ENCODE measurements at places on chromosomes 2 and 18.

- no peak for DNase-seq
These were observed 264.8 kb downstream of the TXNL1 start for GRCh38 chr18:56373601-56374000.

DNA sequence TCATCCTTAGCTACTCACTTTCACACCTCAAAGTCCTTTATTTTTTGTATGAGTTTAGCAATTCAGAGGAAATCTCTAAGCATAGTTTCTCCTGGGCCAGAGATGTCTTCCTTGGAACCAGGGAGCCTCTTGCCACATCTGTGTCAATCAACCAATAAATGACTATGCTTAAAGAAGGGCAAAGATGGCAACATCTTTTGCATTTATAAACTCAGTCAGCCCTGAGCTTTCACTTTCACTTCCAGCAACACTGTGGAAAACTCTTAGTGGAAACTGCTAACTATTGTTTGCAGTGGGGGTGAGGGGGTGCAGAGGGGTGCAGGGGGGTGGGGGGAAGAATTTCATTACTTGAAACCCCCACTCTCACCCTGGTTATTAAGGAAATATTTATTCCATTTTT, 3.4 kb downstream of the ACVR1C start:
- no peak for DNase-seq

DNA sequence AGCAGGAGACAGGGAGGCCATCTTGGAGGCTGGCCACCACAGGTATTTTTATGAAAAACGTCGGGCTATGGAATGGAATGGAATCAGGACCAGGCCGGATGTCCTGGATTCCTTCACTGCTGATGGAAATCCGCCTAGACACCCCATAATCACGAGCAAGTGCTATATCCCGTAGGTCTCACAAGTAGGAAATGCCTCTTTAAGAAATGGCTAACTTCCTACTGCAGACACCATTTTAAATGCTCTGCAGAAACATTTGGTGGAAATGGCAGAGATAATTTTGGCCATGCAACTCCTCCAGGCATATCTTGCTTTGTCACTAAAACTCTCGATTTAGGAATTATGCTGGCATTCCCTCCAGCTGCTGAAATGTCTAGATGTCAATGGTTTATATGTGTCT, 18.0 kb downstream of the ID2 start:
- no peak for DNase-seq

DNA sequence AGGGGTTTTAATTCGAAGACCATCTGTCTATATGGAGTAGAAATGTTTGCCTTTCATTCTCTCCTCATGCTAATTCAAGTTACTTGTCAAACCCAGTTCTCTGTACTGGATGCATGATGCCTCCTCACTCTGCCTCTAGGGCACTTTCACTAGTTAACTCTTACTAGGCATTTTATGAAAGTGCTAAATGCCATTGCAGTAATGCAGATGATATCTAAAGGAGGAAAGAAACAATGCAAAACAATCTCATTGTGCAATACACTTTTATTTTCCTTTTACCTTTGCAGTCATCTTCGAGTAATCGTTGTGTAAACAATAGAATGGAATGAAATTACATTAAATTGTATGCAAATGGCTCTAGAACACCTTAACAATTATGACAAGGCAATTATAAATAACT, 293.6 kb downstream of the STK39 start:
- no peak for DNase-seq

- DNase-seq: no peak
These were observed 10.2 kb downstream of the PREPL start for GRCh38 chr2:44351088-44351487.

GRCh38 chr2:207975921-207976320, 49.4 kb downstream of the PLEKHM3 start:
- DNase-seq: no peak

DNA sequence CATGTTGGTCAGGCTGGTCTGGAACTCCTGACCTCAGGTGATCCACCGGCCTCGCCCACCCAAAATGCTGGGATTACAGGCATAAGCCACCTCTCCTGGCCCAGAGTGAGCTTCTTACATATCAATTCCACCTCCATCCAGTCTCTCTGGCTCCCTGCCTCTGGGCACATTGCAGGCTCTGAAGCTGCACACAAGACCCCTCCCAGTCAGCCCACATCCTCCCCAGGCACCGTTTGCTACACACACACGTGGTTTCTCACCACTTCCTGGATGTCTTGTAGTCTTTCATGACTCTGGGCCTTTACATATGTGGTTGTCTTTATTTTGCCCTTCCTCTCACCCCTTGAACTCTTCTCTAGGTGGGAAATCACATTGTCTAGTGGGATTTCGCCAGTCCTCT, 64.0 kb upstream of the CABLES1 start:
- peak; percentile 92 for DNase-seq

GRCh38 chr18:47915930-47916329, 14.5 kb downstream of the SMAD2 start:
- no peak for DNase-seq

- DNase-seq: no peak
These were observed 6.1 kb upstream of the NCL start for GRCh38 chr2:231470246-231470900.

- peak; percentile 84 for DNase-seq
These were observed 79.7 kb upstream of the MSH2 start for GRCh38 chr2:47323009-47323821.
